NCI-H2081 (cell line): ENCODE measurements at places on chromosomes 6 and 20.

DNA sequence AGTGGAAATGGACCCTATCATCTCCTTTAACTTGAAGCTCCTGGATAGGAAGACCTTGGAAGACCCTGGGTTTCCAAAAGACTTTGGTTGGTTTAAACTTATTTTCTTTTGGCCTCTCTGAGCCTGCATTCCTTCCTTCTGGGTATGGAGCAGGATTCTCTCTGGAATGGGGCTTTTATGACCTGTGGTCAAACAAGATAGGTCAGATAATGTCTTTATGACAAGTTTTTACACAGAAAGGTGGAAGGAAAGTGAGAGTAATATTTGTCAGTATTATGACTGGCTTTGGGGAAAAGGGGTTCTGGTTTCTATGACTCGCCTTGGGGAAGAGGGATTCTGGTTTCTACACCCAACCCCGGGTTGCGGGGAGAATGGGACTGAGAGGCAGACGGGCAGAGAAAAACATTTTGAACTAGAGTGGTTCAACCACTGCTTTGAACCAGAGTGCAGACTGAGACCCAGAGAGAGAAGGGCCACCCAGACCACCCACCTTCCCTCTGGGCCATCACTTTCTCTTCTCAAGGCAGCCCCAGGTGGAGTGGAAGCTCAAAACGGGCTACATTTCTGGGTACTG lies 37.6 kb upstream of the KCNK5 start:
- no peak for DNase-seq

DNA sequence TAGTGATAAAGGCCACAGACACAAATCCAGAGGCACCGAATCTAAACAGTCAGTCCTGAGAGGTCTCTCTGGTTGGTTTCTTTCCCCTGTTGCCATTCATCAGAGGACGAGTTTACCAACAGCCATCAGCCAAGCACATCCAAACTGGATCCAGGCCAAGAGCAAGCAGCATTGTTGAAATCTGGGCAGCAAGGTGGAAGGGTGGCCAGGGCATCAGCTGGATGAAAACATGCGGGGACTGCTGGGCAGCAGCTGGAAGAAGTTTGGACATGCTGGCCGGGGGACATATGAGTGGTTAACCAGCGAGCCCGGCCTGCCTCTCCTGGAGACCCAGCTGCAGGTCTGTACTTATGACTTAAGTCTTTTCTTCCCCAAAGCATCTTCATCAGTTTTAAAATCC lies at the start of gene SMIM28:
Gene SMIM28, plus strand, starts transcription at position 62 of the 400 bp plus-strand sequence. Its CDS starts 168 bp downstream, at position 230.
- DNase-seq, result peak; percentile 38

GRCh38 chr6:109340811-109341210 lies 41.5 kb downstream of the CD164 start:
- DNase-seq, result no peak

DNA sequence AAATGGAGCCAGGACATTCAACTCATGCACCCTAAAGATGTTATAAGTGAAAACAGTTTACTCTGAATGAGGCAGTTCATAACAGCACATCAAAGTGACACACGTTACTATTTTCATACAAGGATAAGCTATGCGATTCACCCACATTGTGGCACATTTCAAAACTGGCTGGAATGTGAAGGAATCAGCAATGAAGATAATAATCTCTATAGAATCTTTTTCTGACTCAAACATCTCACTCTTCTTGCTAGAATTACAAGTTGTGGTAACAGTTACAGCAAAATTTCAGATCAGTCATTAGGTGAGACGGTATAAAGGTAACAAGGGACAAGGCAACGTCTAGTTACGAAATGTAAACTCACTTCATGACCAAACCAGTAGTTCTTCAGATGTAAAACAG lies 17.5 kb downstream of the TMEM244 start:
- DNase-seq, result no peak

DNA sequence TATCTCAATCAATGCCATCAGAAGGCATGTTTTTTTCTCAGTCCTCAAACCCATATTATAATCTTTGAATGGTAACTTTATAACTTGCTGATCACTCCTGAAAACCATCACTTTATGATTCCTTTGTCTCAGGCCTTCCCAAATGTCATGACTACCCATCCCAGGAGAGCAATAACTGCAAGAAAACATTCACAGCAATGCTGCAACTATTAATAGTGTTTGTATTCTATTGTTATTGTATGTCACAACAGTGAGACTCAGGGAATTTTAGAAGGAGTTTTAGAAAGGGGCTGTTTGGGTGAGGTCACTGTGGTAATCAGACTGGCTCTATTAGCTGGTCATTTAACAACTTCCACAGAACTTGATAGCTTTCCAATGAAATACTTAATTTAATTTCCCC lies 301.4 kb upstream of the TBX18 start:
- no peak for DNase-seq

- DNase-seq, result no peak
These were observed 10.6 kb downstream of the PDYN start for GRCh38 chr20:1983301-1983700.

DNA sequence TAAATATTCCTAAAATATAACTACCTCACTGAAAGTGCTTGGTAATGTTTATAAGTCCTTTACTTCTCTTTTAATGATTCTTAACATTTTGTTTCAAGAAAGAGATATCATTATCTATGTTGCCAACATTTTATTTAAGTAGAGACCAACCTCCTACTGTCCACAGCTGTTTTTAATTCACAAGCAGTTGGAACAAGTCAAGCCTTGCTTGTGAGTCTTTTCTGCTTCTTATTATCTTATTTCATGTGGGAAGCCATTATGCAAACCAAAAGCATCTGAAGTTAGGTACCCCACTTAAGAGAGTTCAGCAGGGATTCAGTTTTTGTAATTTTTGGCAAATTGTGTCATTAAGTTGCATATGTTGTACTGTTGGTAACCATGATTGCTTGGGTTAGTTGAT lies 1714.5 kb downstream of the GRIK2 start:
- no peak for DNase-seq

GRCh38 chr20:13670160-13670559 lies 31.4 kb upstream of the TASP1 start:
- DNase-seq, result no peak

DNA sequence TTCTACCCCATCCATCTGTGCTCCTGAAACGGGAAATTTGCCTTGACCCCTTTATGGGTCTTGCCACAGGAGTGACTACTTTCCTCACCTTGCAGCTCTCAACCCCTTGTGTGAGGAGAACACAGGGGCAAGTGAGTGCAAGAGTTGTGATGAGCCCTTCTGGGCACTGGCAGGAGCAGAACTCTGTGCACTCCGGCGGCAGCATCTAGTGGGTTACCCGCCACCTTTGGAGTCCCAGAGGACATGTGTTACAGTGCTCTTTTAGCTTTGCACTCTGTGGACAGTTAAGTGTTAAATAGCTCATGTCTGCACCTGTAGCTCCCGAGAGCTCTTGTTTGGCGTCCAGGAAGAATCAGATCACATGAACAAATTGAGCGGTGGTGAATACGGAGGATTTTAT lies 940.2 kb downstream of the GRIK2 start:
- DNase-seq, result no peak

- no peak for DNase-seq
These were observed 14.2 kb downstream of the TFAP2B start for GRCh38 chr6:50832912-50833311.

- DNase-seq, result peak; percentile 94
These were observed 102.0 kb downstream of the OR2B2 start for GRCh38 chr6:27809939-27810767.
